Activated naive CD8-positive, alpha-beta T cell treated with anti-CD3 and anti-CD28 coated beads, Interleukin-2, amount 10 ng/mL, durations not matched to agents 7 days and 5 days (primary cell): ENCODE measurements at places on chromosomes 5 and 9. TPM values are rescaled to one million over a fixed set of nuclear protein-coding genes. Genes with fewer than 3 reads are reported as not detected.
A peak's percentile ranks its signal among the peaks of the same experiment; 100 is the strongest.

GRCh38 chr9:85859765-85860164 lies 81.2 kb upstream of the NAA35 start:
- H3K4me3 ChIP-seq, result no peak overlapping the region
- H3K4me1 ChIP-seq, result no peaks in the 10 kb centered on the region
- DNase-seq, result no peak

DNA sequence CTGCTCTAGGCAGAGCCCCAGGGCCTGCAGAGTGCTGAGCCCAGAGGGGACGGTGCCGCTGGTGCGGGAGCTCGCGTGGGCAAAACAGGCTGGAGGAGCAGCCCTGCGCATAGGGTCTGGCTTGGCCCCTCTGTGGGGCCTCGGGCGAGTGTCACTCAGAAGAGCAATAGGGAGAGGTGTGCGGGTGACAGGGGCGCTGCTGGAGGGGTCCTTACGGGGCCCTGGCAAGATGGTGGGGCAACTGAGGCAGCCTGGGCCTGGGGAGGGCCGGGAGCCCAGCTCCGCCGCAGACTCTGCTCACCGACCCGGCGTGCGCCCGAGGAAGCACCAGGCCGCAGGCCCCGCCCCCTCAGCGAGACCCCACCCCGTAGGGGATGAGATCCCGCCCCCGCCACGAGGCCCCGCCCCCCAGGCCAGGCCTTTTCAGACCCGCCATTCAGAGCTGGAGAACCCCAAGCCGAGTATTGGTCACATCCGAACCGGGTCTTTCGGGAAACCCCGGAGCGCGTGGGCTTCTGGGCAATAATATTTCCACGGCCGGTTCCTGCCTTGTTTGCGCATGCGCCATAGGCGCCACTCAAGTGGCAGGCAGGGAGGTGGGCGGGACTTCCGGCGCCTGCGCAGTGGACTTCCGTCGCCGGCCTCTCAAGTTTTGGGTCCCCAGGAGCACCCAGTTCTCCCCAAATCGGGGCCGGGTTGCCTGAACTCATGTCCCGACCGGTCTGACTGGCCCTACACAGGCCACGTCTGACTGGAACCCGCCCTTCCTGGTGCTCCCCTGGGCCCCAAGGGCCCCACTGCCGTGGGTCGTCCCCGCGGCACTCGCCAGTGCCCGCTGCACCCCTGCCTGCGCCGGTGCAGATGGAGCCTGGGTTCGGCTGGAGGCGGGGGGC lies 1.3 kb upstream of the RNF208 start:
- peaks cover 2% of the 10 kb centered on the region for H3K27me3 ChIP-seq
- H3K4me3 ChIP-seq, result peak overlapping the region; percentile 84
- peak; percentile 98 for DNase-seq

DNA sequence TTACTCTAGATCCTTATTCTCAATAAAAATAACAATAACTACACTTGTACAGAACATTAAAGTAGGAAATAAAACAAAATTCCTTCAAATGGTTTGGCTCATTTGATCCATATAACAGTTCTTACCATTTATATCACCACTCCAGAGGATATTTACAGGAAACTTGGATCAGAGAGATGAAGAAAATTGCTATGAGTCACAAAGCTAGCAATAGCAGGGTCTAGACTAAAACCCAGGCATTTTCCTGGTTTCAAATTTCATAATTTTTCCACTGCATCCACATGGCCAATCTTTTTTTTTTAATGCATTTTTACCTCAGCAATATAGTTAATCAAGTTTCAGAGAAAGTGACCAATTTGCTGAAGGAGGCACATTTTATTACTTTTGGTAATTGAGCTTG lies 299.2 kb downstream of the ELAVL2 start:
- H3K4me3 ChIP-seq, result no peak overlapping the region
- no peaks in the 10 kb centered on the region for H3K4me1 ChIP-seq

DNA sequence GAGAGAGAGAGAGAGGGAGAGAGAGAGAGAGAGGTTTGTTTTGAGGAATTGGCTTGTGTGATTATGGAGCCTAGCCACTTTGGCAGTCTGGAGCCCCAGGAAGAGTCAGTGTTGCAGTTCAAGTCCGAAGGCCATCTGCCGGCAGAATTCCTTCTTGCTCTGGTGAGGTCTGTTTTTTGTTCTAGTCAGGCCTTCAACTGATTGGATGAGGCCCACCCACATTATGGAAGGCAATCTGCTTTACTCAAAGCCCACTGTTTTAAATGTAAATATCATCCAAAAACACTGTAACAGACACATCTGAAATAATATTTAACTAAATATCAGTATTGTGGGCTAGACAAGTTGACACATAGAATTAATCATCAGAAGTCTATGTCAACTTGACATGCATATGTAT lies 11.4 kb upstream of the GRM6 start:
- H3K36me3 ChIP-seq, result no peaks in the 10 kb centered on the region
- DNase-seq, result no peak
- H3K27me3 ChIP-seq, result no peaks in the 10 kb centered on the region
- H3K4me1 ChIP-seq, result no peaks in the 10 kb centered on the region

DNA sequence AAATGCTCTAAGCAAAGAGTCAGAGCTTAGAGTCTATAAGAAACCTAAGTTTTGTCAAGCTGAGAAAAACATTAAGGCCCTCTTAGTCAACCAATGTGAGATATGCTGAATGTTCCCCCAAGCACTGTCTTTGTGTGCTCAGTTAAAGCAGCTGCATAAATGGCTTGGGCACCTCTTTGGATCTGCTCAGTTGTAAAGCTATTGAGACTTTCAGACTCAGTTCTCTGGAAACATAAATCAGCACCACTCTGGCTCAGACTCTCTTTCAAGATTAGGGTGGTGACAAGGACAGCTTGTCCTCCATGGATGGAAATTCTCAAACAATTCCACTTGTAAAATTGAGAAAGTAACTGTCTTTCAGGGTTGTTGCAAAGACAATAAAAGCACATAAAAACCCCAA lies 807.9 kb downstream of the PRELID2 start:
- no peak for DNase-seq
- H3K27me3 ChIP-seq, result no peaks in the 10 kb centered on the region
- no peak overlapping the region for H3K27ac ChIP-seq
- H3K36me3 ChIP-seq, result no peaks in the 10 kb centered on the region
- H3K4me3 ChIP-seq, result no peak overlapping the region

GRCh38 chr5:101429241-101429640 lies 526.2 kb upstream of the ST8SIA4 start:
- H3K27ac ChIP-seq, result no peak overlapping the region
- H3K4me3 ChIP-seq, result no peak overlapping the region
- DNase-seq, result no peak
- no peaks in the 10 kb centered on the region for H3K36me3 ChIP-seq

GRCh38 chr9:114290561-114290986 lies 32.3 kb upstream of the ORM1 start:
- H3K4me1 ChIP-seq, result peaks cover 2% of the 10 kb centered on the region
- no peak for DNase-seq
- H3K27me3 ChIP-seq, result no peaks in the 10 kb centered on the region
- H3K27ac ChIP-seq, result no peak overlapping the region
- peaks cover 3% of the 10 kb centered on the region for H3K36me3 ChIP-seq

DNA sequence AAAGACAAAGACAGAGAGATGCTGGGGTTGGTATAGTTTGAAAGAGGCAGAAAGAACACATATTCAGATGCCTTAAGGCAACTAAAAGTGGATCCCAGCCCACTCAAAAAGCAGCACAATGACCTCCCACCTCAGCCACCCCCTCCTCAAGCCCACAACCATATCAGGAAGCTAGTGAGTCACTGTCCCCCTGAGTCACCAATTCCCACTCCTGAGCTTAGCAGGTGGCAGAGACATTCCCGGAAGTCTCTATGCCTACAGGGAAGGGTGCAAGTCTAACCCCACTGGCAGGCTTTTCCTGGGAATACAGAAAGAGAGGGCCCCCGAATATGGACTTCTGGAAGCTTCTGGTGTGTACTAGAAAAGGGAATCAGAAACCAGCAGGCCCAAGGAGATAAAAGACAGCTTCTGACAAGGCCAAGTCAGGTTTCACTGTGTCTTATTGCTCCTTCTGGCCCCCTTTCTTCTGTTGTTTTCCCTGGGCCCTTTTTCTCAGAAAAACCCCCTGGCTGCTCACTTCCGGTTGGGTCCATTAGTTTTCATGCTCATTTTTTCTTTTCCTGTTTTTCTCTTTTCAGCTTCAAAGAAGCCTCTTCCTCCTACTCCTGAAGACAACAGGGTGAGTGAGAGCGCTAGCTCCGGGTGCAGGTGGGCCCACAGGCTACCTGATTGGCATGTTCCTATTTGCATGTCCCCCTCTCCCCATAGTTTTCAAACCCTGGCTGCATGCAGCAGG lies 36.8 kb downstream of the ITK start:
- H3K4me1 ChIP-seq, result peaks cover 87% of the 10 kb centered on the region
- peaks cover 73% of the 10 kb centered on the region for H3K36me3 ChIP-seq
- no peaks in the 10 kb centered on the region for H3K27me3 ChIP-seq
- DNase-seq, result peak; percentile 57
- H3K4me3 ChIP-seq, result peak overlapping the region; percentile 83

TNC gene
- total RNA-seq, result not detected

SLC36A2 gene
- not detected for total RNA-seq

ST8SIA4 gene
- 37.0 TPM for total RNA-seq

MAST4 gene
- total RNA-seq, result 13.4 TPM
